Activated naive CD4-positive, alpha-beta T cell (primary cell): ENCODE measurements at places on chromosomes 1 and 21.

DNA sequence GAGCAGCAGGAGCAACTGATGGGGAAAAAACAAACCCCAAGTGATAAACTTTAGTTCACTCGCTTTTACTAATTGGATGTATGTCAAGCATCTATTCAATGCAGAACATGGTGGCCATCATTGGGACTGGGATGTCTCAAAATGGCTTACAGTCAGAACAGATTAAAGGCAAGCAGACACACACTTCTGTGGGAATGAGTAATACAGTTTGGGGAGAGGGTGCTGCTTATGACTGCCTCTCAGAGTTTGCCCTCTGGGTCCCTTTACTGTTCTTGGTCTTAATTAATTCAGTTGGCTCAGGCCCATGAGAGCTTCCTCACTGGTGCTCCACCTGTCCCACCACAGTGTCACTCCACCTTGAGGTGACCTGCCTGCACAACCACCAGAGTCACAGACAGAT lies 119.5 kb downstream of the TBX19 start:
- no peak for DNase-seq

DNA sequence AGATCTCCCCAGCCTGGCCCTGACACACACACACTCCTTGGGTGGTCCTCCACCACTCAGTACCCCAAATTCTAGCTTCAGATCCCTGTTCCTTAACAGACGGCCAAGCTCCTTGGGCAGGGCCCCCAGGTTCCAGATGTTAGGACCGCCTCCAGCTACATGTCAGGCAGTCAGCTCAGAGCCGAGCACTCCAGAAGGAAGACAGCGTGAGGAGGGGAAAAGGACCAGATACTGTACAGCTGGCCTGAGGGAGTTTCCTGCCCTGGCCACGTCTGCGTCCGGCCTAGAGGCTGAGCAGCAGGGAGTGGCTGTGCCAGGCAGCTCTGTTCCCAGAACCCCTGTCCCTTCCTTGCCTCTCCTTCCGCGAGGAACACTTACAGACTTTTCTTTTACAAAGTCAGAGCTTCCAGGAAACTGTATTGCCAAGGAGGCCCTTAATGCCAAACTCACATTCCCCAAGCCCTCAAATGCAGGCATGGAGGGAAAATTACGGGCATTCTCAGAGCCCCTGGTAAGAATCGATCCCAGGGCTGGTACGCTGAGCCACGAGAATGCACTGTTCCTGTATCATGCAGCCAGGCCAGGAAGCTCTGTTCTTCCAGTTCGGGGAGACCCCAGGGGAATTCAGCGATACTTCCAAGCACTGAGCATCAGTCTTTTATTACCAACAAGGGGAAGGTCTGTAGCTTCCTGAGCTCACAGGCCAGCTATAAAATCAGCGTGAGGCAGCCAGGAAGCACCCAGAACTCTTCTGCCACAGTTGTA lies 45.2 kb upstream of the CNTN2 start:
- DNase-seq: no peak

GRCh38 chr21:15850645-15851044 lies 120.9 kb downstream of the USP25 start:
- no peak for DNase-seq

GRCh38 chr1:219731771-219732170 lies 118.9 kb upstream of the ZC3H11B start:
- DNase-seq: no peak

- DNase-seq: no peak
These were observed 3.8 kb downstream of the GJB3 start for GRCh38 chr1:34784751-34785221.

DNA sequence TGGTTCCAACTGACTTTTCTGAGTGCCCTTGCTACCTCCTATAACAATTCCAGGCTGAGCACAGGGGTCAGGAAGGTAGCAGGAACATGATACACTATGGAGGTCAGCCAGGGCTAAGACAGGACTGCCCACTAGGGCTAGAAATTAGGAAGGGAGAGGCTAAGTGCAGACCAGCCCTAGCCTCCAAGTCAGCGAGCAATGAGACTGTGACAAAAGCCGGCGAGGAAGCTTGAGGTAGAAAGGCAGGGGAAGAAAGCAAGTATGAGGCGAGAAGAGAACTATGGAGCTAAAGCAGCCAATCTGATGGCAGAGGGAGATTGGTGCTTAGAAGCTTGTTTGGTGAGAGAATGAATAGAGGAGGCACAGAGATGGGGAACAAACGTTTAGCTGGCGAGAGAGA lies 4.7 kb downstream of the UROD start:
- no peak for DNase-seq
